ENCODE measurements at places on chromosomes 5 and 9.

DNA sequence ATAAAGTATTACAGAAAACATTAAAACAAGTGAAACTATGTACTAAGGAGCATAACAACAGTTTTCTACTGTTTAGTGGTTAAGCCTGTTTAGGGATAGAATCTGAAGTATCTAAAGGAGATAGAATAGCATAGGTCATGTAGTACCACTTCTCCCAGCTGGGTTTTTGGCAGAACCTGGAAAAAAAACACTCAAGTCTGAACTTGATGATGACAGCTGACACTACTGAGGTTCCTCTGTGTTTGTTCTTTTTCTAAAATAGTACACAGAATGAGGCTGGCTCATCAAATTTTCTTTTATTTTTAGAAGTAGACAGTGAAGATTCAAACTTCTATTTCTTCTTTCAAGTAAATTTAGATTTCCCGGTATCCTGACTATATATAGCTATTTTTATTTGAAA is 203.8 kb upstream of the ACO1 start:
- H3K4me3 ChIP-seq: no peak overlapping the region
- H3K27ac ChIP-seq: no peak overlapping the region
- DNase-seq: no peak
- no peaks in the 10 kb centered on the region for H3K4me1 ChIP-seq
- no peaks in the 10 kb centered on the region for H3K36me3 ChIP-seq

GRCh38 chr9:136678624-136679023 is 8.6 kb downstream of the AGPAT2 start:
- H3K4me3 ChIP-seq: no peak overlapping the region
- no peak for DNase-seq
- H3K36me3 ChIP-seq: no peaks in the 10 kb centered on the region
- no peaks in the 10 kb centered on the region for H3K4me1 ChIP-seq
- no peak overlapping the region for H3K27ac ChIP-seq

DNA sequence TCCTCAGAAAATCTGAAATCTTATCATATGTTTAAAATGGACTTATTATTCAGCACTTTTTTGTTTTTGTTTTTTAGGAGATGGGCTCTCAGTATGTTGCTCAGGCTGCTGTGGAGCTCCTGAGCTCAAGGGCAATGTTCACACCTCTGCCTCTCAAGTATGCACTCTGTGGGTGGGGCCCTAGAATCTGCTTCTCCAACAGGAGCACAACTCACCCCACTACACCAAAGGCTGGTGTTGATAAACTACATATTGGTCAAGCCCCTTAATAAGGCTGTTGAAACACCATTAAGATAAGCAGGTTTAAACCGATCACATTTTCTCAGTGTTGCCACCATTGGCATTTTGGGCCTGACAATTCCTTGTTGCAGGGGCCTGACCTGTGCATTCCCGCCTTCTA is 131.6 kb downstream of the FANCC start:
- H3K27ac ChIP-seq: no peak overlapping the region
- no peak overlapping the region for H3K4me3 ChIP-seq
- no peaks in the 10 kb centered on the region for H3K27me3 ChIP-seq
- DNase-seq: no peak
- H3K4me1 ChIP-seq: peaks cover 23% of the 10 kb centered on the region

- peak overlapping the region; percentile 94 for H3K27ac ChIP-seq
- H3K4me3 ChIP-seq: peak overlapping the region; percentile 91
- peaks cover 31% of the 10 kb centered on the region for H3K4me1 ChIP-seq
- peak; percentile 42 for DNase-seq
- H3K36me3 ChIP-seq: no peaks in the 10 kb centered on the region
- H3K27me3 ChIP-seq: no peaks in the 10 kb centered on the region
These were observed 70.0 kb downstream of the RXRA start for GRCh38 chr9:134396258-134396742.

DNA sequence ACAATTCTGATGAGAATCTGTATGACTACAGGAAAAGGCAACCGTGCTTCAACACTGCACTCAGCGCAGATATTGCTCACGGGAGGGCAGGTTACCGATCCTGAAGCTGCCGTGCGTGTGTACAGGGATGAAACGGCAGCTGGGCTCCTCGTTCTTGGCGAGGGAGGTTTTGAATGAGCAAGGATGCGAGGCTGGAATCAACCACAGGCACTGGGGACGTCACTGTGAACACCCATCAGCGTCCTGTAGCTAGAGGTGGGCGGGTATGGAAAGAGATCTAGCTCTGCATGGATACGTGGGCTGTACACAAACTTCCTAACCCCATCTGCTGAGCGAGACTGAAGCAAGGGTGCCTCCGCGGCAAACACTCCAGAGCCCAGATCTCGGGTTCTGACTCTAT is 84.3 kb upstream of the COL5A1 start:
- no peak overlapping the region for H3K4me3 ChIP-seq
- peaks cover 11% of the 10 kb centered on the region for H3K4me1 ChIP-seq
- H3K27ac ChIP-seq: no peak overlapping the region
- DNase-seq: no peak

GRCh38 chr5:58022055-58022454 is 437.8 kb downstream of the PLK2 start:
- peaks cover 15% of the 10 kb centered on the region for H3K27me3 ChIP-seq
- H3K4me3 ChIP-seq: no peak overlapping the region
- H3K27ac ChIP-seq: no peak overlapping the region

- DNase-seq: no peak
- peaks cover 42% of the 10 kb centered on the region for H3K4me1 ChIP-seq
- H3K27me3 ChIP-seq: no peaks in the 10 kb centered on the region
- peaks cover 4% of the 10 kb centered on the region for H3K36me3 ChIP-seq
- peak within 1 kb of the TSS; percentile 98 for H3K27ac ChIP-seq
- H3K4me3 ChIP-seq: peak within 1 kb of the TSS; percentile 98
These were observed at the start of gene SIT1 for GRCh38 chr9:35650341-35651158. Gene SIT1, minus strand, starts transcription at chr9:35650931. Its CDS starts 78 bp downstream, at chr9:35650853.

DNA sequence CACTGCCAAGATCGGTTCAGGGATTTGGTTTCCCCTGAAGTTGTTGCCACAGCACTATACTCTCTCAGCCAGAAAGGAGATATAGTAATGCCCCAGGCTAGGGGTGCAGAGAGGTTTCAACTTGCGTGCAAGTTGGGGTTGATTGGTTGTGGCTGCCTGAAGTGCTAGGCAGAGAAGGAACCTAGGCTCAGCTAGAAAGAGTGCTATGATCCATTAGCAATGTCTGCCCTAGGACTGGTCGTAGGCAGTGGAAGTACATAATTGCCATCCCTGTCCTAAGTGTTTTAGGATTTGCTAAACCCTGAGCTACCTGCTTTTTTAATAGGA is 136.6 kb upstream of the SMIM23 start:
- H3K4me3 ChIP-seq: no peak overlapping the region
- no peaks in the 10 kb centered on the region for H3K36me3 ChIP-seq
- peaks cover 5% of the 10 kb centered on the region for H3K4me1 ChIP-seq
- no peak overlapping the region for H3K27ac ChIP-seq
- no peak for DNase-seq

DNA sequence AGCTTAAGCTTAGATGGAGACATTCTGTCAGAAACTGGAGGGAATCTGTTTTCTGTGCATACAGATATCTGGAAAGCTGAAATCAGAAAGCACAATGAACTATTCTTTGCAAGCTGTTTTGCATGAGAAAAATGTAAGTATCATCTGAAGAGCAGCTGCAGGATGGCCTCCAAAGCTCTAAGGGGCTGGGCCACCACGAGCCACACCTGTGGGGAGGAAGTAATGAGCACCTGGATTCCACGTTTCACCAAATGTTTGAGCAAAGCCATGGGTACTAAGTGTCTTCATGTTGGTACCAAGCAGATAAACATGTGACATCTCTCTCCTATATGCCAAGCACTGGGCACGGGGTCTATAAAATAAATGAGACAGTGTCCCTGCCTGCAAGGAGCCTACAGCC is 199.3 kb downstream of the TTLL11 start:
- no peak for DNase-seq
- H3K27ac ChIP-seq: no peak overlapping the region
- peaks cover 3% of the 10 kb centered on the region for H3K27me3 ChIP-seq
- H3K4me3 ChIP-seq: no peak overlapping the region
- H3K36me3 ChIP-seq: no peaks in the 10 kb centered on the region

DNA sequence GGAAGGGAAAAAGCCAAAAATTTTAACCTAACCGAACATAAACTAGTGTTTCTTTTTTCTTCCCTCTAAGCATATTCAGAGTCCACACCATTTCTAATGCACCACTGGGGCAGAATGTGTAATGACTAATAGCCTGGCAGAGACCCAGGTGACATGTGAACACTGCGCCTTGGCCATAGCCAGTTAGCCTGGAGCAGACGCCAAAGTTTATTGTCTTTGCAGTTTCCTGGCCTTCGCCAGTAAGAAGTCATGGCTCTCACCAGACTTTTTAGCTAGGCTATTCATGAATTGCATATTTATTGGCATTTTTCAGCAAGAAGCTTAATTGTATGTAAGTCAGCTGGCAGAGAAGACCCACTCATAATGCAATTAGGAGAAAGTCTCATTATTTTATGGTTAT is 182.8 kb upstream of the SLC27A6 start:
- H3K36me3 ChIP-seq: no peaks in the 10 kb centered on the region
- no peak overlapping the region for H3K4me3 ChIP-seq
- no peaks in the 10 kb centered on the region for H3K27me3 ChIP-seq
- no peak overlapping the region for H3K27ac ChIP-seq

DNA sequence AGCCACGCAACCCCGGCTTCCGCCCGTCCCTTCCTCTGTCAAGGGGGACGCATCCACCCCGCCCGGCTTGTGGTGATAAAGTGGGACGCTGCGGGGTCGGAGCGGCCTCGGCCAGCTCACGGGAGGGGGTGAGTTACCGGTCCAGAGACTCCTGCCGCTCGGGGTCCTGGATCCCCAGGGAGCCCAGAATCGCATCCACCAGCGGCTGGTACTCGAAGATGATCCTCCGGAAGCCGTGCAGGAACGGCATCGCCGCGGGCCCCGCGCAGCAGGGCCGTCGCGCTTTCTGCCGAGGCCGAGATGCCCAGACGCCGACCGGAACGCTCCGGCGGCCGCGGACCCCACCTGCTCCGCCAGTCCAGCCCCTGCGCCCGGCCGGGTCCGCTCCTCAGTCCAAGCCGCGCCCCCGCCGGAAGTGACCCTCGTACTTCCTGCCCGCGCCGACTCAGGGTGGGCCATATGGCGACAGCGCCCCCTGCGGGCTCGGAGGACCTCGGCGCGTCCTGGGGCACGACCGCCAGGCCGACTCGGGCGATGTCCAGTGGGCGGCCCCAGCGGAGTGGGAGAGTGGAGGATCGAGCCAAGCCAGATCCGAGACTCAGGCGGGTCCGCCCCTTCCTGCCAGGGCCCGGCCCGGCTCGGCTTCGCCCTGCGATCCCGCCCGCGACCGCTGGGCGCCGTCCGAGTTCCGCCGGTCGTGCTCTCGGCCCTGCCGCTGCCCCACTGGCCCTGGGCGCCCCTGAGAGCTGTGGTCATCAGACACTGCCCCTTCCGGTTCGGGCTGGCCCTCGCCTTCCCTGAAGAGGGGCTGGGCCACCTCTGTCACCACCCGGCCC is at the start of gene ASB6:
TSS of gene ASB6 (minus strand) at position 402 of the 836 bp plus-strand sequence. CDS start at position 250, 152 bp downstream.
- peaks cover 5% of the 10 kb centered on the region for H3K36me3 ChIP-seq
- no peaks in the 10 kb centered on the region for H3K27me3 ChIP-seq
- peak within 1 kb of the TSS; percentile 90 for H3K4me3 ChIP-seq
- peaks cover 20% of the 10 kb centered on the region for H3K4me1 ChIP-seq

DNA sequence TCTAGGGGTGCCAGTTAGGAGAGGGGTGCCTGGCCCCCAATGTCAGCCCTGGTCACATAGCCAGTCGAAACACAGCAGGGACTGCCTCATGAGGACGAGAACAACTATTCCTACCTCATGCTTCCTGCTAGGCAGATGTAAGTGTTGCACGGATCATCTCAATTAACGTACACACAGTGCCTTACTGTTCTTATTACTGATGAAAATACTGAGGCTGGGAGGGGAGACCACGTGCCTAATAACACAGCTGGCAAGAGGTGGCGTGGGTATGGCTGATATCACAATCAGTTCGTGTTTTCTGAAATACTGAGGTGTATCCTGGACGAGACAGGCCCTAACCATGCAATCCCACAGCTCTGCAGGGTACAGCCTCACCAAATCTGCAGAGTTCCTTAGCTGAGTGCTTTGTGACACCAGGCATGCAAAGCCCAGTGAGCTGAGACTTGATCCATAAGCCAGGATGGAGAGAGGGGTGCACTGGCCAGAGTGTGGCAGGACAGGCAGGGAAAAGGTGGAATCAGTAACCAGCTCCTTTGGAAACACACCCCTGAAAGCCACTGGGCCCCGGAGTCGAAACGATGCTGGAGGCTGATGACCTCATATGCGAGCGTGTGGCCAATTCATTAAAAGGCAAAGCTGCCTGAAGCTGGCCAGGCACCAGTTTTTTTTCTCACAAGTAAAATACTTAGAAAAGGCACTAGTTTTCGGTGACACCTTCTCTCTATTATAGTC is 63.9 kb downstream of the PRRT1B start:
- peaks cover 12% of the 10 kb centered on the region for H3K36me3 ChIP-seq
- no peak overlapping the region for H3K4me3 ChIP-seq
- peaks cover 22% of the 10 kb centered on the region for H3K4me1 ChIP-seq
- no peak for DNase-seq
- no peaks in the 10 kb centered on the region for H3K27me3 ChIP-seq

Data from T-helper 17 cell (primary cell).